ENCODE measurements at places on chromosomes 7 and 10. TPM values are rescaled to one million over a fixed set of nuclear protein-coding genes. Genes with fewer than 3 reads are reported as not detected.

Gene NMT2
- 6.6 TPM for polyA plus RNA-seq

Gene C1QL3
- 0.17 TPM for polyA plus RNA-seq

Gene RARRES2
- polyA plus RNA-seq: not detected

DNA sequence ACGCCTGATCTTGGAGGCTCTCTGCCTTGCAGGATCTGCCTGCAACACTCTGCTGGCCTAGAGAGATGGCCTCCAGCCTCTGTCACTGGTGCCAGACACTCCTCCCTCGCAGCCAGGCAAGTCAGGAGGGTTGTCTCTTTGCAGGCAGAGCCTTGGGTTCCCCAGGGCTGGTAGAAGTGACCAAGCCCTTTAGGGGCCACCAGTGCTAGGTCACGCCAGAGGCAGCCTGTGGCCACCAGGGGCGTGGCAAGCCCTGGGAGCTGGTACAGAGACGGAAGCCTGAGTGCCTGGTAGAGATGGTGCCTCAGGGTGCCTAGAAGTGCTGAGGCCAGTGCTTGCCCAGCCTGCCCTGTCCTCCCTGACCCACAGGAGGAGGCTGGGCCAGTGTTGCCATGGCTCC is 9.1 kb downstream of the ADCYAP1R1 start:
- DNase-seq: no peak

DNA sequence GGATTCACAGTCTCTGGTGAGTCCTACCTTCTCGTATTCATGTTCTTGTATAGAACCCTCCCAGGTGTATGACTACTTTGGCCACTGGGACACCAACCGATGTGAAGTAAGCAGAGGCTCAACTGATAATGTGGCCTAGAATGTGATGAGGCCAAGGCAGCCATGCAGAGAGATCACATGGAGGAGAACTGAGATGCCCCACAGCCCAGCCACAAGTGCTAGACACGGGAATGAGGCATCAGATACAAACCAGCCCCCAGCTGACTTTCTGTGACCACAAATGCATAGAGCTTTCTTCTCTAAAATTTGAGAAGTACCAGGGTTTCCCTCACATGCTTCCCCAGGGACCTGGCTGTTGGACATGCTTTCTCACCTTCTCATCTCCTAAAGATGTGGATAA is 375.7 kb downstream of the CCSER2 start:
- no peak for DNase-seq

DNA sequence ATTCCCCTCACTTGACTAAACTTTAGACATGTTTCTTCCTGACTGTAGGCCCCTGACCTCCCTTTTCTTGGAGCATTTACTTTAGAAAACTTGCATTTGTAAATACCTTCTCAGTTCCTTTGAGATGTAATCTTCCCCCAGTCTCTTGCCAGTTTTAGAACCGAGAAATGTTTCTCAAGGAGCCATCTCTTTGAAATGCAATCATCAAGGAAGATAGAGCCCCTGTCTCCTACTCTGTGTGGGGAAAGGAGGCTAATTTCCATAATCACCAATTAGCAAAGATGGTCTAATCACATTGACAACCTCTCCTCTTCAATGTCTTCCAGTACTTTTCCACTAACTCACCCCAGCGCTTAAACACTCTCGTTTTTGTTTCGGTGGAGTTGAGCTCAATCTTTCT is 70.0 kb upstream of the SMIM30 start:
- DNase-seq: no peak

DNA sequence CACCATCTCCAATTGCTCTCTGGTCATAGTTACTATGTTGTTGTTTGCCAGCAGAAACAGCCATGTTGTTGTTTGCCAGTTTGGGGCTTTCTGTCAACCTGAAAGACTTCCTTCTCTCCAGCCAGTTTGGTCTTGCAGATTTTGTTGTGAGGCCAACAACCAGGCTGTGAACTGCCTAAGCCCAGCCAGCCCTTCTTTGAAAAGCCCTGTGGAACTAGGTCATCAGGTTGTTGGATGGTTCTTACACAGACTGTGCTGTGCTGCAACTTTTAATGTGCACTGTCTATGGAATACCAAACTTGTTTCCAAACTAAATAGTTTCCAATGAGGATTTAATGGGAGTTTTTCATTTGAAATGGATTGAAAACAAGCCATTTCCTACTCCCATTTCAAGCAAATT is 592.7 kb upstream of the GALNT17 start:
- no peak for DNase-seq

GRCh38 chr10:131248376-131249165 is 63.0 kb downstream of the TCERG1L start:
- no peak for DNase-seq

- no peak for DNase-seq
Observed at GRCh38 chr7:83321011-83321410, 158.3 kb upstream of the PCLO start.

DNA sequence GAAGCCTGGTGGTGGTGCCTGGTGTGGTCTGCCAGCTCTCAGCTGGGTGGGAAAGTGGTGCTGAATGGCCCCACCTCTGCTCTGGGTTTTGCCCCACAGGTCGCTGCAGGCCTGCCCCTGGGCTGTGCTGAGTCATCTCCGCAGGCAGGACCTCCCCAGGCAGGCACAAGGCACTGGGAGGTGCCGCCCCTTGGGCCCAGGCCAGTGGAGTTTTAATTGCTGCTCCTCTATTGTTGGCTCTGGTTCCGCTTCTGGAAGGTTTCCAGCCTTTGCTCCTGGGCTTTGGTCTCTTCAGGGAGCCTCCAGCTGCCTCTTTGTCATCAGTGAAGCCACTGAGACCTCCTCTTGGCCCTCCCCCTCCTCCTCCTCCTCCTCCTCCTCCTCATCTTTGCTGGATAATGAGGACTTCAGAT is 180.3 kb upstream of the GRB10 start:
- DNase-seq: no peak

GRCh38 chr10:64175271-64175962 is 654.2 kb downstream of the REEP3 start:
- no peak for DNase-seq

Gene PBLD
- polyA plus RNA-seq: 0.98 TPM

DNA sequence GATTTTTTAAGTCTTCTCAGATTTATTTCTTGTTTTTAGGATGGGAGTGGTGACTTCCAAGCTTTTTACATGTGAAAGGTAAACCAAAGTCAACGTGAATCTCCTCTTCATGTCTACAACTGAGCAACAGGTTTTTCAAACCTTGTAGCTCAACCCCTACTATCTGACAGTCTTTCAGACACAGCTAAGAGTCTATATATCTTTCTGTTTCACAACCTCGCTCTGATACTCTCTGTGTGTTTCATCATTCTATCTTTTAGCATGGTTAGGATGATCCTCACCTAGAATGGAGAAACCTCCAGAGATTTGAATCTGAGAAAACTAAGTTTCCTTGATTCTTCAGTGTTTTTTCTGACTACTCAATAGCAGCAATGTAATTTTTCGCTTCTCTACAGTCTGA is 96.1 kb downstream of the EPDR1 start:
- no peak for DNase-seq

DNA sequence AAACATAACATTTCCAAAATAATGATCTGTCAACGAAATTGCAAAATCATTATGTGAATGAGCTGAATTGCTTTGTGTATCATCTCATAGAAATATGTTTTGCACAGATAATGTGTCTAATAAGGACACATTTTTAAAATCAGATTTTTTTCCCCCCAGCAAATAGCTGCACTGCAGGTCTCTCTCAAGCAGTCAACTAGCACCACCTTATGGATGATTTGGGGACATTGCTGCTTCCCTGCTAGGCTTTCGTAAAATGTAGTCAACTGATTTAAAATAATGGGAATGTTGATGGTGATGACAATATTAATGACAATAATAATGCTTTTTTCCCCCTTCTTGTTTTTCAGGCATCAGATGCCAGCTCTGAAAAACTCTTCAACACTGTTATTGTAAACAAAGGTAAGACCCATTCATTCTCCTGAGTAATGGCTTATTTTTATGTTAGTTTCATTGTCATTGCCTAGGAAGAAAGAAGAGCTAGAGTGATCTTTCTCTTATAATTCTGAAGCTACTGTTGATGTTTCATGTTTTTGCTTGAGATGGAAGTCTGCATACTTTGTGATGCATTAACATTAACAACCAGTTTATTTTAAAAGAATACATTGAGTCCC is 433.6 kb upstream of the GALNT17 start:
- DNase-seq: peak; percentile 26

GRCh38 chr10:24715246-24715769 is 8.4 kb downstream of the ARHGAP21 start:
- DNase-seq: no peak

DNA sequence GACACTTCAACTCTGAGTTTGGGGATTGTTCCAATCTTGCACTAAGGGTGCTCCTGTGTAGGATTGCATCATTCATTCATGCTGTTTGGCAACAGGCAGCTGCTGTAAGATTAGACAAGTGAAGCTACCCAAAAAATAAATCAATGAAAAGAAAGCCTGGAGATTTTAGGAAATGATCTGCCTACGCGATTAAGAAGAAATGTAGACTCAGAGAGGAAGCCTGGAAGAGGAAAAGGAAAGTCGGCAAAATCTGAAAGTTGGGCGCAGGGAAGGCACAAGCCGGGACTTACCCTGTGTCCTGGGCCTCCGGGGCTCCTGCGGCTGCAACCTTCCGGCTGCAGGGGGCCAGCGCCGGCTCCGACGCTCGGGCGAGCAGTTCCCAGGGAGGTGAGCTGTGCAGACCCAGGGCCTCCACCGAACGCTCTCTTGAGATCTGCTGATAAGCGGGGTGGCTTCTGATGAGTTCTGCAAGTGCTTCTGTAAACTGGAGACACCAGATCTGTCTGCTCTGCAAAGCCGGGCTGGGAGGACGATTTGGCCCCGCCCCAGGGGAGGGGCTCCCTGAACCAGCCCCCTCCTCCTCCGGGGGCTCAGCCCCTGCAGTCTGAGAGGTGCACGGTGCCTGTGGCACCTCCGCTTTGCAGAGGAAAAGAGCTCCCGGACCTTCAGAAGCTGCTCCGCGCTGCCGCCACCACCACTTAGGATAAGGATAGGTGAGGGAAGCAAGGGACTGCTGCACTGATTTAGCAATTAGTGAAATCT is 17.4 kb downstream of the PSPH start:
- DNase-seq: peak; percentile 70

Gene OR9A2
- not detected for polyA plus RNA-seq

DNA sequence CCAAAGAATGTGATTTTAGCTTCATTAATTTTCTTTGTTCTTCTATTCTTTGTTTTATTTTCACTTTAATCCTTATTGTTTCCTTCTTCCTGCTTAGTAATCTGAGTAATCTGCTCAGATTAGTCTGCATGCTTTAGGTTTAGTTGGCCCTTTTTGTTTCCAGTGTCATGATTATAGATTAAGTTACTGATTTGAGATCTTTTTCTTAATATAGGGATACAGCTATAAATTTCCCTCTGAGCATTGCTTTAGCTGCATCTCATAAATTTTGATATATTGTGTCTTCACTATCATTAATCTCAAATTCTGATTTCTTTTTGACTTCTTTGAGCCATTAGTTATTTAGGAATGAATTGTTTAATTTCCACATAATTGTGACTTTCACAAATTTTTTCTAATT is 6.2 kb downstream of the NET1 start:
- DNase-seq: no peak

DNA sequence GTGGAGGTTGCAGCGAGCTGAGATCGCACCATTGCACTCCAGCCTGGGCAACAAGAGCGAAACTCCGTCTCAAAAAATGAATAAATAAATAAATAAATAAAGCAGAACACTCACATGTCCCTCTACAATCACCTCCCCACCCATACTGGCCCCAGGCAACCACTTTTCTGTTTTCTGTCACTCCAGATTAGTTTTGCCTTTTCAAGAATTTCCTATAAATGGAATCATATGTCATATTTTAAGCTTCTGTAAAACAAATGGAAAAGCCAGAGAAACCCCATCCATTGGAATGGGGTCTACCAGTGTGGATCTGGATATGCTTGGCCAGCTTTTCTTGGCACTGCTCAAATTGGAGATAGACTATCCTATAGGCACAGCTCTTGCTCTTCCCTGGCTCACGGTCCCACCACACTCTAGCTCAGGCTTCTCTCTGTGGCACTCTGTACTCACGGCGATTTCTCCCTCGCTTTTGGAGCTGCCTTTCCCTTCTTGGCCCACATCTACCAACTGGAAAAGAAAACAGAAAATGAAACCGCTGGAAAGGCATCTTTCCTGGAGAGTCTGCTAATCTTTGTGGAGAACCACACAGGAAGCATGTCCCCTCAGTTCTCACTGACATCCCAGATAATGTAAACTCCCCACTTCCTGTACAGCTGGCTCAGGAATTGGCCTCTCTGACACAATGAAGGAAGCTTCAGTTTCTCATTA is 210.1 kb downstream of the JCAD start:
- no peak for DNase-seq

Gene MYOF
- not detected for polyA plus RNA-seq

DNA sequence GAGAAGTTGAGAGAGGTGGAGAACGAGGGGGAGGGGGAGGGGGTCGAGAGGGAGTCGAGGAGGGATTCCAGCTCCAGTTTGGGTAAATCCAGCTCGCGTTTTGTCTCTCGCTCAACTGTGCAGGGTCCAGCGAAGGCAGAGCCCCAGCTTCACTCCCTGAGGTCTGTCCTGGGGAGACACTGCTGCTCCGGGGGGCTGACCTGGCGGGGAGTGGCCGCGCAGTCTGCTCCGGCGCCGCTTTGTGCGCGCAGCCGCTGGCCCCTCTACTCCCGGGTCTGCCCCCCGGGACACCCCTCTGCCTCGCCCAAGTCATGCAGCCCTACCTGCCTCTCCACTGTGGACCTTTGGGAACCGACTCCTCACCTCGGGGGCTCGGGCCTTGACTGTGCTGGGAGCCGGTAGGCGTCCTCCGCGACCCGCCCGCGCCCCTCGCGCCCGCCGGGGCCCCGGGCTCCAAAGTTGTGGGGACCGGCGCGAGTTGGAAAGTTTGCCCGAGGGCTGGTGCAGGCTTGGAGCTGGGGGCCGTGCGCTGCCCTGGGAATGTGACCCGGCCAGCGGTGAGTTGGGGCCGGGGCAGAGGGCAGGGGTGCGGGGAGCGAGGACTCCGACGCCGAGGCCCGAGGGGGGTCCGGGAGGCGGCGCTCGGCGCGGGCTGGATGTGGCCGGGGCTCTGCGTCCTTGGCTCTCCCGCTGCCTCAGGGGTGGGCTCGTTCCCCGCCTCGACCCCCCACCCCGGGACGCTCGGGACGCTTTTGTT is at the start of gene TET1:
Gene TET1, plus strand, starts transcription at position 152 of the 757 bp plus-strand sequence. CDS start 12,002 bp downstream, outside the sequence.
- DNase-seq: peak; percentile 9

Gene AOAH
- polyA plus RNA-seq: 2.1 TPM

Gene MKX
- not detected for polyA plus RNA-seq

- no peak for DNase-seq
Observed at GRCh38 chr10:35564341-35564968, 40.7 kb upstream of the GJD4 start.

DNA sequence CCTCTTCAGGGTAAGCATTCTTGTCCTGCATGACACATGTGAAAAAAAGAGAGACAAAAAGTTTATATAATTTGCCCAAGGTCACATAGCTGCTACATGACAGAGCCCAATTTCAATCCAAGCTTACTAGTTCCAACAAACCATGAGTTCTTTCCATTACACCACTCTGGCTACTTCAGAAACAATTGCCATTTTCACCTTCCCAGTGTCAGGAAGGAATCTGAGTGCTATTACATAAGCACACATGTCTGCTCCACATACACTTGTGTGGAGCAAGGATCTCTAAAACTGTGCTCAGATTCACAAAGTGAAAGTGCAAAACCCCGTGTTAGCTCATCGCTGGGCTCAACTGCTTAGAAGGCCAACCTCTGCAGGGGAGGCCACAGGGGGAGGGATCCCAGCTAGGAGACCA is 356.2 kb upstream of the NFE2L3 start:
- no peak for DNase-seq

Gene STAMBPL1
- polyA plus RNA-seq: 6.8 TPM

Gene PLEKHS1
- not detected for polyA plus RNA-seq

GRCh38 chr7:46742601-46743000 is 821.5 kb upstream of the IGFBP3 start:
- DNase-seq: no peak

Gene HKDC1
- not detected for polyA plus RNA-seq

Measured in naive B cell (primary cell).